ENCODE measurements at places on chromosomes 5 and 9.

DNA sequence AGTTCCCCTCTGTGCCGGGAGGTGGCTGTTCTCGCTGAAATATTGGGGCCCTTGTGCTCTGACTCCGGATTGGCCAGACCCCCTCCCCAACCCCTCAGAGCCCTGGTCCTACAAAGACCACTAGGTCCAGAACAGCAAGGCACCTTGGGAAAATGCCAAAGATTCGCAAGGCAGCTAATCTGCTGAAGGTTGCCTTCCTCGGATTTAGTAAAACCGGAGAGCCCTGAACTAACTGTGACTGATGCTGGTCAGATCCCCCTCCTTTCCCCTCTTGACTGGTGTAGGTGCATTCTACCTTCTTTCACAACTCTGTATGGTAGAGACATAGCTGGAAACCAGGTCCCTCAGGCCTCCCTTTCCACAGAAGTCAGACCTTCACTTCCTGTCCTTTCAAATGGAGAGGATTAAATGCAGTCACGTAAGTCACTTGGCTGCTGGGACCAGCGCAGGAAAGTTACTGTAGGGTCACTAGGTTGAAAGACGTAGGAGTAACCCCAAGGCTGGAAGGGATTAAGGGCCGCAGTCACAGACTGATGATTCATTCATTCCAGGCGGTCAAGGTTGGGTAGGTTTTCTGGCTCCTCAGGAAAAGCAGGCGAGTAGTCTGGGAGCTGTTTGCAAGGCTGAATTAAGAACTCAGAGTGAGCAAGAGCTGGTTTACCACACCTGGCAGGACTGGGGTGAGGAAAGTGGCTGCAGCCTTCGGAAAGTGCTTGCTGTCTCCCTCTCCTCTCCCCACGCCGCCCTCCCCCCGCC is 5.3 kb downstream of the BARX1 start:
- DNase-seq = no peak

DNA sequence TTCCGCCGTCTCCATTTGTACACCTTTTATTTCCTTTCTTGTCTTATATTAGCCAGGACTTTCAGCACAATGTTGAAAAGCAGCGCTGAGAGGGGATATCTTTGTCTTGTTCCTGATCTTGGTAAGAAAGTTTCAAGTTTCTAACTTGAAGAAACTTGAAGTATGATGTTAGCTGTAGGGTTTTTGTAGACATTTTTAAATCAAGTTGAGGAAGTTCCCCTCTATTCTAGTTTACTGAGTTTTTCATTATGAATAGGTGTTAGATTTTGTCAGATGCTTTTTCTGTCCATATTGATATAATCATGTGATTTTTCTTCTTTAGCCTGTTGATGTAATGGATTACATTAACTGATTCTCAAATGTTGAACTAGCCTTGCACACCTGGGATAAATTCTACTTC is 425.7 kb downstream of the PIK3R1 start:
- DNase-seq = no peak

DNA sequence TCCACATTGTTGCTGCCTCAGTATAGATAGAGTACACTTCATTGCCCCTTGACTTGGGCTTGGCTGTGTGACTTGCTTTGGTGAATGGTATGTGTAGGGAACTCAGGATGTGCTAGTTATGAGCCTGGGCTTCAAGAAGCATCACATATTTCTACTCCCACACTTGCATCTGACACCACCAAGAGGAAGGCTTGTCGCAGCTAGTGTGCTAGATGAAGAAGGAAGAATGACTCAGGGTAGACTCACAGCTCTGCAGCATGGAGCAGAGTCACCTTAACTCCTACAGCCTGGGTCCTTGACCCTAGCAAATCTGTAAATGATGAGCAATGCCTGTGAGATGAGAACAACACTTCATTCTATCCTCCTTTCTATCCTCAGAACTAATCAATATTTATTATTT is 261.8 kb downstream of the ASTN2 start:
- no peak for DNase-seq

GRCh38 chr9:108377881-108378280 is 477.9 kb downstream of the ACTL7B start:
- no peak for DNase-seq

DNA sequence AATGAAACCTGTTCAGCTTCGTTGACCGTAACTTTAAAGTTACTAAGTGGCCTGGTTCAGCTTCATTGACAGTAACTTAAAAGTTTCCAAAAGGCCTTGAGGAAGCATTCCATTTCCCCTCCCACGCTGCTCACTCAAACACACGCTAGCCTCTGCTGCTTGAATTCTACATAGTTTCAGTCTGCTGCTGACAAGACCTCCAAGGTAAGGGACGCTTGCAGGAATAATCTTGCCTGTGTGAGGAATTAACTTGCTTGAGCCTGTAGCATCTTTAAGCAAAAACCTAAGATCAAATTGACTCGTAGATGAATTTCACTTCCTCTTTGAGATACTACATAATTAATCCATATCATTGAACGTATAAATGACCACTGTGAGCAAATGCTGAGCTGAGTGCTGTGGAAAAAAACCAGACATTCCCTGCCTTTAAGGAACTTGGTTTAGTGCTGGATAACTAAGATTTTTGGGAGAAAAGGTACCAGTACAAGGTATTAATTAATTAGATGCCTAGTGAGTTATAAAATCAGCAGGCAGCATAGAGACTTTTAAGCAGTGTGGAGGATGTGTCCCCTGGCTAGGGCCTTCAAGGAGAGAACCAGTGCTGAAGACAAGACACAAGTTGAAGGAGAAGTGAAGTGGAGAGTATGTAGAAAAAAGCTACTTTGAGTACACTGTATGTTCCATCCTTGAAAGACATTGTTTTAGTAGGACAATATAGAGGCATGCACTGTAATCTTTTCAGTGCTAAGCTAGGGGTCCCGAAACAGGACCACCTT is 39.2 kb downstream of the GRAMD2B start:
- no peak for DNase-seq

- DNase-seq = no peak
Observed at GRCh38 chr5:135456238-135457099, 4.3 kb upstream of the TIFAB start.

DNA sequence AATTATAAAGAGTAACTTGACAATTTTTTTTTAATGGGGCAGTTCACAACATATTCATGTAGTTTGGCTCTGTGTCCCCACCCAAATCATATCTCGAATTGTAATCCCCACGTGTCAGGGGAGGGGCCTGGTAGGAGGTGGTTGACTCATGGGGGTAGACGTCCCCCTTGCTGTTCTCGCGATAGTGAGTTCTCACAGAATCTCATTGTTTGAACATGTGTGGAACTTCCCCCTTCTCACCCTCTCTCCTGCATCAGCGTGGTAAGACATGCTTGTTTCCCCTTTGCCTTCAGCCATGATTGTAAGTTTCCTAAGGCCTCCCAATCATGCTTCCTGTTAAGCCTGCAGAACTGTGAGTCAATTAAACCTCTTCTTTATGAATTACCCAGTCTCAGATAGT is 40.7 kb downstream of the FBXW11 start:
- no peak for DNase-seq

DNA sequence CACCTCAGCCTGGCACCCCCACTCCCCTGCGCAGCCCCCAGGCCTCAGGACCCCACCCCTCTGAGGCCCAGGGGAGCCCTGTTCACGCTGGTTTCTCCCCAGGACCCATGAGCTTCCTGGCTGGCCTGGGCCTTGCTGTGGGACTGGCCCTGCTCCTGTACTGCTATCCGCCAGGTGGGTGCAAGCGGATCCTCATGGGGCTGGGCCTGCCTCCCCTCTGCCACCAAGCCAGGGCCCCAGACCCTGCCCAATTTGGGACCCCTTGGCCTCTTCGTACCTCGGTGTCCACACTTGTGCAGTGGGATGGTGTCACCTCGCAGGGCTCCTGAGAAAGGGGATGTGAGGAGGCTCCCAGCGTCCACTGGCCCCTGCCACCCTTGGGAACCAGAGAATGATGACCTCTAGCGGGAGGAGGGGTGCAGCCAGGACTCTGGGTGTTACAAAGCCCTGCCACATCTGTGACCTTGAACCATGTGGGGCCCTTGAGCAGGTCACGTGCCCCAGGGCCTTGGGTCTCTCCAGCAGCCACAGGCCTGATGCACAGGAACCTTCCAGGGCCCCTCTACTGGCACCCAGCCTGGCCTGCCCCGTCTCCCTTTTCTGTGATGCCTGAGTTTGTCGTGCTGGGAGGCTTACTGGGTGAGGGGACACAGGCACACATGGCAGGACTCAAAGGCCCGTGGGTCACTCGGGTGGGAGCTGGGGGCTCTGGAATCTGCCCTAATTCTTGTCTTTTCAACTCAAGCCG is 16.3 kb downstream of the CARD19 start:
- no peak for DNase-seq

DNA sequence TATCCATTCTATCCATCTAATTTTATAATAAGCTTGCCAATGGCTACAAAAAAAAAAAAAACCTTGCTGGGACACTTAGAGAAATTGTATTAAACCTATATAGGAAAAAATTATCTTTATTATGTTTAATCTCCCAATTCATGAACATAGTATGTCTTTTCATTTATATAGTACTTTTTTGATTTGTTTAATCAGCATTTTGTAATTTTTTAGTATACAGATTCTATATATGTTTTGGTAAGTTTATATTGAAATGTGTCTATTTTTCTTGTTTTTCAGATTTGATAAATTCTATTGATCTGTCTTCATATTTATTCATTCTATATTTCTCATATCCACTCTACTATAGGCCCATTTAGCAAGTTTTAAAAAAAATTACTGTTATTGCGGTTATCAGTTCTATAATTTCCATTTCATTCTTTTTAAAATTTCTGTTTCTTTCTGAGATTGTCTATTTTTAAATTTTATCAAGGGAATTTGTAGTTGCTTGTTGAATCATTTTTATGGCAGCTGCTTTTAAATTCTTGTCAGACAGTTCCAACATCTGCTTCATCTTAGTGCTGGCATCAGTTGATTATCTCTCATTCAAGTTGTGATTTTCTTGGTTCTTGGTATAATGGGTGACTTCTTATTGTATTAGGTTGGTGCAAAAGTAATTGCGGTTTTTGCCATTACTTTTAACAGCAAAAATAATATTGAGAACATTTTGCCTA is 170.1 kb upstream of the S1PR3 start:
- DNase-seq = no peak

GRCh38 chr5:101782352-101783103 is 513.6 kb downstream of the SLCO4C1 start:
- DNase-seq = no peak

GRCh38 chr5:160486573-160486972 is 64.9 kb downstream of the PTTG1 start:
- no peak for DNase-seq

DNA sequence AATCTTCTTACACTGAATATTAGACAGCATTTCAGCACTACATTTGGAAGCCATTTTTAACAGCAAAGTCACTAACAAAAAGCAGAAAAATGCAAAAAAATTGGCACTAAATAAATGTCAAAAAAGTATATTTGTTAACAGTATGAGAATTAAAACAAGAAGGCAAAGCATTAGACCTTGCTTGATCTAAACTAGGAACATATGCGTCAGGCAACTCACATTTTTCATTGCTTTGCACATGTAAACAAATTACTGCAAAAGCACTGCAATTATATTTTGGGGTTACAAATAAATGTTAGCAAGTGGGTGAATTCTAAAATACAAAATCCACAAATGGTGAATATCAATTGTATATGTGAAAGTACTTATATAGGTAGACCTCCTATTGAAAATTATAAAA is 49.0 kb upstream of the RAPGEF6 start:
- no peak for DNase-seq

DNA sequence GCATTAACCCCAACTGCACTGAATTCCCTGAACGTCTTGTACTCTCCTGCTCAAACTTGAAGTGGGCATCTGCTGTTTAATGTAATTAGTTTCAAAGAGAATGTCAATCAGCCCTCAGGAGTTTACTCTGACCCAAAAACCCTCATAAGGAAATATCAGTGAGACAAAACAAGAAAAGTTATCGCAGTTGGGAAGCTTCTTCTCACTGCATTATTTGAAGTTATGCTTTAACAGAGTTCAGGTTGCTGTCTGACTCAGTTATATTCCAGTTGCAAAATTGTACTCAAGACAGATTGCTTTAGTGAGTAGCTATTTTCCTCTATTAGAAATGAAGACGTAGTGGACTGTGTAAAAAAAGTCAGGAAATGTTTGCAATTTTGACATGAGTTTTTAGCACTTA is 52.1 kb downstream of the PPIC start:
- DNase-seq = no peak

- DNase-seq = no peak
Observed at GRCh38 chr5:76479973-76480667, 77.0 kb downstream of the IQGAP2 start.

DNA sequence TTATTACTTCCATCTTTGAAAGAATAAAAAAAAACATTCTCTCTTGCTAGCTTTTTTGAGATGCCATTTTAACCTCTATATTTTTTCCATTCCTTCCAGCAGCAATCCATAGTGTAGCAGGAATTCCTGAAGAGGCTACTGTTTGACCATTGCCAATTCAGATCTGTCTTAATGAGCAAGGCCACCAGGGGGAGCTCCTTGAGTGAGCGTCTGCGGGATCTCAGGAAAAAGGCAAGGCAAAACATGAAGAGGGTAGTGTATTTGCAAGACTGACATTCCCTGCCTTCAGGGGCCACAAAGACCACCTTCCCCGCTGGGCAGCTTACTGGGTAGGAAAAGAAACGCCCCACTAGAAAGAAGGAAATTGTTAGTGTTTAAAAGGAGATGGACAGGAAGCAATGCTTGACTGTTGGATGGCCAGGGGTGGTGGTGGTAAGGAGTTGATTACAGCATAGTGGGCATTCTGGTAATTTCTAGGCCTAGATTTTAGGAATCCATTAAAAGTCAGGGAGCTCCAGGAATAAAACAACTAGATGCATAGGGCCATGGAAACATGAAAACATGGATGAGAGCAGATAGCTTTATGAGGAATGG is 206.6 kb upstream of the HAPLN1 start:
- no peak for DNase-seq

DNA sequence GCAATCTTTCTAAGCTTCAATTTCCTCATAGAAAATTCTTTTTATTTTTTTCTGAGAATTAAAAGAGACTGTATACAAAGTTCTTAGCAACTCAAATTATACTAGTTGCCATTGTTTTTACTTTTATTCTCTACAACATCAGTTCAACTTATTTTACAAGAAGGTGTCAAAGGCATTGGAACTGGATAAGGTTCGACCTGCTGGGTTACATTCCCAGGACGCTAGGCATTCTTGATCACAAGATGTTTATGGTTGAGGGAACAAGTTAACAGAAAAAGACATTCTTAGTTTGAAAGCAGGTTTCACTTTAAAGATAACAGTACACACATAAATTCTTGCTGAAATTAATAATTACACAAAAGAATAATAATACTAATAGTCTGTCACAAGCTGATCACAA is 163.5 kb upstream of the SNX2 start:
- no peak for DNase-seq

- DNase-seq = no peak
Observed at GRCh38 chr9:71518045-71518827, 250.1 kb downstream of the CEMIP2 start.

DNA sequence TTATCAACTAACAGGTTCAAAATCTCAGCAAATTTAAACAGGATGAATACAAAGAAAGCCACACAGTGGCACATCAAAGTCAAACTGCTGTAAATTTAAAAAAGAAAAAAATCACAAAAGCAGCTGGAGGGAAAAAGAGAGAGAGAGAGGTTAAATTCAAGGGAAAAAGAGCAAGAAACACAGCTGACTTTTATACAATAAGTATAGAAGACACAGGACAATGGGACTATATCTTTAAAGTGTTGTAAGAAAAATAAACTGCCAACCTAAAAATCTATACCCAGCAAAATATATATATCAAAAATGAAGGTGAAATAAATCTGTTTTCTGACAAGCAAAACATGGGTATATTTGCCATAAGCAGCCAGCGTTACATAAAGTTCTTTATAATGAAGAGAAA is 261.5 kb downstream of the TLE1 start:
- DNase-seq = no peak

Data from central memory CD4-positive, alpha-beta T cell (primary cell).